ENCODE measurements at places on chromosomes 11 and 22. TPM values are rescaled to one million over a fixed set of nuclear protein-coding genes. Genes with fewer than 3 reads are reported as not detected.

IL10RA gene
- not detected for total RNA-seq

SLC22A12 gene
- not detected for total RNA-seq

SCUBE2 gene
- 1.4 TPM for total RNA-seq

GRM5 gene
- 0.11 TPM for total RNA-seq

DEFB131B gene
- not detected for total RNA-seq

CDCA5 gene
- 2.0 TPM for total RNA-seq

SLC43A1 gene
- total RNA-seq, result 13.5 TPM

CBX7 gene
- 5.3 TPM for total RNA-seq

CEP126 gene
- total RNA-seq, result 2.1 TPM

OAF gene
- 13.9 TPM for total RNA-seq

PATE2 gene
- 0.22 TPM for total RNA-seq

DUSP8 gene
- total RNA-seq, result 0.54 TPM

Measured in dermis lymphatic vessel endothelial cell (primary cell).